ENCODE measurements at places on chromosomes 12 and 14.
A peak's percentile ranks its signal among the peaks of the same experiment; 100 is the strongest.

GRCh38 chr14:24883576-24883975 is 166.4 kb downstream of the STXBP6 start:
- DNase-seq: no peak

DNA sequence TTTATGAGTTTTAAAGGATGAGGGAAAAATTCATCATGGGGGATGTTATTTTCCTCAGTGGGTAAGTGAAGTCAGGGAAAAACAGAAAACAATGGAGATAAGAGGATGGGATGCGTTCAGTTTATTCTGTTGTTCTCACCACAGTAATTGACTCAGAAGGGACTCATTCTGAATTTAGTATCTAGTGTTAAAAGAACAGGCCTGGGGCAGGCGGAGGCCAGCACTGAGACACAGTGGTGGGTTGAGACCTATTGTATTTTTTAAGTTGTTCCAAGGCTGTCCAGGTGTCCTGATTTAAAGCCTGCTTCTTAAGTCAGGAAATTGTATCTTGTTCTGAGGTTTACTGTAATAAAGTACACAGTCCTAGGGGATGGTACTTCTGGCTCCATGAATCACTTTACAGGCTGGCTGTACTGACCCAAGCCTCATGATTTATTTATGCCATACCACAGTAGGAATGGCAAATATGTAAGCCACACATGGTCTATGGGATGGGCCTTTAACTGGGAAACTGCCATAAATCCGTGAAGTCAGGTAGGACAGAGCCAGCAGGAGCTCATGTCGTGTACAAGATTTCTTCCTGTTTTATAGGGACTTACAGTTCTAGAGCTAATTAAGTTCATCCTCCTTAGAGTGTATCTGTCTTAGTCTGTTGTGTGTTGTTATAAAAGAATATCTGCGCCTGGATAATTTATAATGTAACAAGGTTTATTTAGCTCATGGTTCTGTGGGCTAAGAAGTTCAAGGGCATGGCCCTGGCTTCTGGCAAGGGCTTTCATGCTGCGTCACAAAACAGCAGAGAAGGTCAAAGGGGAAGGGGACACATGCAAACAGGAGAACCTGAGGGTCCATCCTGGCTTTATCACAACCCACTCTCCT is 244.1 kb downstream of the FBXL14 start:
- DNase-seq: no peak

GRCh38 chr14:58072288-58073071 is 79.5 kb downstream of the ARMH4 start:
- peak; percentile 86 for DNase-seq

GRCh38 chr14:79735121-79735520 is 476.2 kb downstream of the DIO2 start:
- DNase-seq: no peak

GRCh38 chr14:93269341-93270068 is 62.4 kb downstream of the UBR7 start:
- peak; percentile 35 for DNase-seq

DNA sequence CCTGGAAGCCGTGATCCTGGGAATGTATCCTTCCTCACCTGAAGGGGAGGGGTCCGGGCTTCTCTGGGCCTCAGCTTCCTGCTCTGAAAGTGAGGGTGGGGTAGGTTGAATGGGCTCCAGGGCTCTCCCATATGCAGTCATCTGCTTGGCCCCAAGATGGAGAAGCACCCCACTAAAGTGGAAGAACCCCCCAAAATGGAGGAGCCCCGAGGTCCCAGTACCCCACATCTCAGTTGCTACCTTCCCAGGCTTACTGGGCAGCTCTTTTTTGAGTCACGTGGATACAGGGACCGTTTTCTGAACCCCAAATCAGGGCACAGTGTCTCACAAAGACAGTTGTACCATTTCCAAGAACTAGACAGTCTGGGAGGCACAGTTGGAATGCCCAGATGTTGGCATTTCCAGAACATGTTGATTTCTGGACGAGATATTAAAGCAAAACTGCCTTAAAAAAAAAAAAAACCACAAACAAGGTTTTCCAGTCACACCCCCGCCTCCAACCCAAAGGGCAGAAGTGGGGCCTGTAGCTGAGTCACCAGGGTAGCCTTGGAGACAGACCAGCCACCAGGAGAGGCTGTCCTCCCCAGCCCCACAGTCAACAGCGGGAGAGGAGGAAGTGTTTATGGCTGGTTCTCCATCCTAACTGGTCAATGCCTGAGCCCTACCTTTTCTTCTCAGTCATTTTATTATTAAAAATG is 12.1 kb downstream of the VASH1 start:
- DNase-seq: peak; percentile 87

- DNase-seq: peak; percentile 78
These were observed 86.5 kb downstream of the CAND1 start for GRCh38 chr12:67355428-67356379.

DNA sequence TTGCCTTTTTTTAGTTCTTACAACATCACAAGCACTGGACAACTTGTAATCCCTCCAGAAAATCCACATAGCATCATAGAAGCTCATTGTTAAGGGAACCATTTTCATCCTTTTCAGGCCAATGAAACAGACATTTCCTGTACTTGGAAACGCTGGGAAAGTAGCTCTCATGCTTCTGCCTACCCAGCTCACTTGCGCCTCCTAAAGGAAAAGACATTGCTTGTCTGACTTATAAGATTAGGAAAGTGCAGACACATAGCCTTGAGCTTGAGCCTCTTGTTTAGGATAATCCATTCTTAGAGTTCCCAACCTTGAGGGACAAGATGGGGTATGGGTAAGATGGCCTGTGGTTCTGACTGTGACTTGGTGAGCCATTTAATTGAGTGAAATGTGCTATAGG is 589.5 kb downstream of the NOVA1 start:
- DNase-seq: peak; percentile 2

- DNase-seq: no peak
These were observed 4.3 kb downstream of the TINF2 start for GRCh38 chr14:24238123-24238522.

- peak; percentile 84 for DNase-seq
These were observed 5.3 kb upstream of the ACACB start for GRCh38 chr12:109110988-109111495.

DNA sequence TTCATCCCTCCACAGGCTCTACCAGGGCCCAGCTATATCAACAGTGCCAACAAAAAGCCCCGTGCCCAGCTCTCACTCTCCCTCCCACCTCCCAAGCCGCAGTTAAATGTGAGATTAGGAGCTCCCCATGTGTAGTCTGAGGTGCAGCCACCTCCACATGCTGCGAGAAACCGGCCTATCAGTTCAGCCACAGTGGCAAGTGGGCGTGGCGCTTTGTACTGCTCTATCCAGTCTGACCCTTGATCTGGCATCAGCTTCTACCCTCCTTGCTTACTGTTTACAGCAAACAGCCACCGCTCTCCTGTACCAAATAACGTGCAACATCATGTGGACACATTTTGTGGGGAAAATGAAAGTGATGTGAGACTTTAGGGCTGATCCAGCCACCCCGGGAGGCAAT is 1.7 kb downstream of the PLEK2 start:
- peak; percentile 94 for DNase-seq

GRCh38 chr12:5733136-5733755 is 211.8 kb downstream of the ANO2 start:
- DNase-seq: no peak

GRCh38 chr12:124917135-124917840 is 2.8 kb upstream of the UBC start:
- peak; percentile 99 for DNase-seq

GRCh38 chr14:101619484-101619883 is 58.2 kb downstream of the DIO3 start:
- no peak for DNase-seq

GRCh38 chr12:110466791-110467190 is 1.3 kb downstream of the GPN3 start:
- no peak for DNase-seq

DNA sequence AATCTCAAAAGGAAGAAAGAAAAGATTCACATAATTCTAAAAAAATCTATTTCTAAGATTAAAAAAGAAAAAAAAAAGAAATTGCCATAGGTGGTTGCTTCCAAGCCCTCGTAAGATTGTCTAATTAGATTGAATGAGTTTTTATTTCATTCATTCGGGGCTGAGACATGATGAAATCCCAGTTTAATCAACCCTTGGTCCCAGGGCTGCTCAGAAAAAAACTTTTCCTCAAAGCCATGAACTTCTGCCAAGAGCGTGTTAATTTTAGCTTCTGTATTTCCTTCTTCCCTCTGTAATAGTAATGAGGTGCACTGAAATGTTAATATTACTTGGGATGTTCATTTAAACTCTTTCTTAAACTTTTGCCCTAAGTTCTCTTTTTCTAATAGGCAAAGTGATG is 62.6 kb downstream of the TMEM132D start:
- DNase-seq: no peak

GRCh38 chr14:60648249-60648933 is 886 bp downstream of the SIX1 start:
- no peak for DNase-seq

DNA sequence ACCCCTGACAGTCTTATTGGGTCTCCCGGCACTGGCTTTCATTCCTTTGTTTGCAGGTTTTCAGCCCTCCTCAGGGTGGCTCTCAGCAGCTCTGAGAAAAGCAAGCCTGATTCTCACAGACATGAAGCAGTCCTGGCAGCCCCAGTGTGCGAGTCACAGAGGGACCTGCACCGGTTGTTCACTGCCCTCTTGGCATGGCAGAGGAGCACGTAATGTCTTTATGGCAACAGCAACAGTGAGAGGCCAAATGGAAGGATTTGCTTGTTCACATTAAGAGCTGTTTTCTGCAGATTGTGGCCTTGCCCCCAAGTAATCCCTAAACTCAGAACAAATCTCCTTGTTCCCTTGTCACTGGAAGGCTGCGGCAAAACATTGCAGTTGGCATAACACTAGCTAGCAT is 3.4 kb downstream of the KCNA5 start:
- DNase-seq: no peak

GRCh38 chr14:34012978-34013720 is 62.3 kb upstream of the EGLN3 start:
- peak; percentile 68 for DNase-seq

- no peak for DNase-seq
These were observed 3.0 kb upstream of the HOXC13 start for GRCh38 chr12:53935383-53936341.

DNA sequence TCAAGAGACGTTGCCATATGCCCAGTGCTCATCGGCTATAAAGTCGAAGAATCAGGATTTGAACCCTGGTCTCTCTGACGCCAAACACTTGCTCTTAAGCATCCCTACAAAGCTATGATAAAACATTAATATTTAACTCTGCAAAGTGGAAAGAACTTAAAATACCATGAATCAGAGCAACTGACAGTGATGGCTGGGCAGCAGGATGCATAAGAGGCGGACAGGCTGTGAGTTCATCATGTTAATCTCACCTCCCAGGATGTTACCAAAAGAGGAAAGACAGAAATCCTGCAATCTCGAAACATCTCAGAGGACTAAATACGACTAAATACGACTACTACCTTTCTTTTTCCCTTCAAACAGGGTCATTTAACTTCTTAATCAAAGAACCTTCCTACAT is 5.8 kb downstream of the DICER1 start:
- no peak for DNase-seq

Data from hematopoietic multipotent progenitor cell treated with erythropoietin and hydrocortisone succinate and interleukin-3 and kit ligand, for 6 days (in vitro differentiated cells).